Upper lobe of left lung (tissue), 6 donors: ENCODE measurements at places on chromosomes 11 and 22. TPM values are rescaled to one million over a fixed set of nuclear protein-coding genes. Genes with fewer than 3 reads are reported as not detected.

SMTNL1 gene
- not detected for total RNA-seq

SORL1 gene
- 85.9 TPM for total RNA-seq

ACTN3 gene
- total RNA-seq, result not detected

PLA2G3 gene
- 4.9 TPM for total RNA-seq

GLB1L3 gene
- total RNA-seq, result not detected

GPHA2 gene
- total RNA-seq, result not detected

FOLR3 gene
- total RNA-seq, result not detected

DNA sequence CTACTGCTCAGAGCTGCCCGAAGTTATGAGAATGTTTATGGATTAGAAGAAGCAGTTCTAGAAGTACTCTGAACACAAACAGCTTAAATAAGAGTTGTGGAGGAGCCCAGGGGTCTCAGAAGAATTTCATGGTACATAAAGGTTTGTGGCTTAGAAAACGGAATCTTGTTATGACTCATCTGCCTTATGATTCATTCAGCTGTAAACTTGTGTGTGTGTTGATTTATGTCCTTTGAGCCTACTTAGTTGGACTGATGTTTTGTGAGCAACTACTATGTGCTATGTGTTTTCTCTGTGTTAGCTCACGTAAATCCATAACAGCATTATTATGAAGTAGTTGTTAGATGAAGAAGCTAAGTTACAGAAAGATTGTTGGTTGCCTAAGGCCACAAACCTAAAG is 203.7 kb downstream of the PGR start:
- no peak overlapping the region for H3K4me3 ChIP-seq
- no peaks in the 10 kb centered on the region for H3K4me1 ChIP-seq
- H3K27ac ChIP-seq, result no peak overlapping the region
- no peak for DNase-seq
- no peaks in the 10 kb centered on the region for H3K36me3 ChIP-seq

DNA sequence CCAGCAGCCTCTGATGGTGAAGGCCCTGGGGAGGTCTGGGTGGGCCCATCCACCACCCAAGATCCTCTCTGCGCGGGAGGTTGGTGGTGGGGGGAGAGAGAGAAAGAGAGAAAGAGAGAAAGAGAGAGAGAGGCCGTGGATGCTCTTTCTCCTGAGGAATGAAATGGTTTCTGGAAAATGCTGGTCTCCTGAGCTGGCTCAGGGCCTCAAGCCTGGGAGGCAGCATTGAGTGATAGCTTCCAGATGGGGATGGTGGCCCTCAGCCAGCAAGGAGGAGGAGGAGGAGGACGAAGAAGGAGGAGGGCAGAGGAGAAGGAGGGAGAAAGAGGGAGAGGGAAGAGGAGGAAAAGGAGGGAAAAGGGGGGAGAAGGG is 4.6 kb downstream of the TSPAN32 start:
- DNase-seq, result no peak
- no peaks in the 10 kb centered on the region for H3K36me3 ChIP-seq
- H3K27me3 ChIP-seq, result no peaks in the 10 kb centered on the region
- H3K4me1 ChIP-seq, result peaks cover 53% of the 10 kb centered on the region
- no peak overlapping the region for H3K4me3 ChIP-seq

DNA sequence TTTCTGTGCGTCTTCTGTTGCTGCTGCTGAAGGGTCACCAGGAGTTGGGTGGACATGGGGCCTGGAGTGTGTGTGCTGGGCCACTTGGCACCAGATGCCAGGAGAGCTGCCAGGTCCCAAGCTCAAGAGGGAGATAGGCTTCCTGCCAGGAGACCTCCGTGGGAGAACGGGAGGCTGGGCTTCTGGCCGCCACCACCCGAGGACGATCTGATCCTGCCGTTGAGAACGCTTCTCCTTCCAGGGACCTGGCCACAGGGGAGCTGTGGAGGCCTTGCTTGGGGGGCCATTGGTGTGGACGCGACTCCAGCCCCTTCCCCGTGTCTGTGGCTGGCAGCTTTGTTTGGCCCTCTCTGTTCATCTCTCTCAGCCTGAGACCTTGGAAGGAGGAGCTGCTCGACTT is 2.4 kb downstream of the BRSK2 start:
- H3K27me3 ChIP-seq, result peaks cover 15% of the 10 kb centered on the region
- DNase-seq, result no peak
- peaks cover 14% of the 10 kb centered on the region for H3K4me1 ChIP-seq
- H3K27ac ChIP-seq, result no peak overlapping the region

DNA sequence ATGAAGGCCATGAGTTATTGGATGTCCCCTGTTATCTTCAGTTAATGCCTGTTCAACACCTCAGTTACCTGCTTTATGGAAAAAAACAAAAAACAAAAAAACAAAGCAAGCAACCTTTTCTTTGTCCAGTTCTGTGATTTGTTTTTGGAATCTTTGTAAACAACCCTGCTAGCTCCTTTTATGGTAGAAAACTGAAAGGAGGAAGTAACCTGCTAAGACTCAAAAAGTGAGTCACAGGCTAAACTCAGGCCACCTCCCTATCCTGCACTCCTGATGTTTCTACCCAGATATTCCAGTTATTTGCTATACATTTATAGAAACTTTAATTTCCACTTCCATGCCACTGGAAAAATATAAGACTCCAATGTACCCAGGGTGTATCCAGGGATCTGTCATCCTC is 20.6 kb upstream of the TLCD5 start:
- H3K4me3 ChIP-seq, result no peak overlapping the region
- no peak overlapping the region for H3K27ac ChIP-seq
- DNase-seq, result no peak
- H3K4me1 ChIP-seq, result peaks cover 11% of the 10 kb centered on the region

GRCh38 chr22:38788021-38788816 is 5.7 kb downstream of the DNAL4 start:
- no peaks in the 10 kb centered on the region for H3K27me3 ChIP-seq
- no peak overlapping the region for H3K4me3 ChIP-seq
- H3K36me3 ChIP-seq, result peaks cover 10% of the 10 kb centered on the region

GRCh38 chr22:35840302-35840739 is 122.6 kb downstream of the APOL5 start:
- peaks cover 32% of the 10 kb centered on the region for H3K4me1 ChIP-seq
- H3K27me3 ChIP-seq, result no peaks in the 10 kb centered on the region
- DNase-seq, result peak; percentile 92
- peak overlapping the region; percentile 87 for H3K27ac ChIP-seq

DNA sequence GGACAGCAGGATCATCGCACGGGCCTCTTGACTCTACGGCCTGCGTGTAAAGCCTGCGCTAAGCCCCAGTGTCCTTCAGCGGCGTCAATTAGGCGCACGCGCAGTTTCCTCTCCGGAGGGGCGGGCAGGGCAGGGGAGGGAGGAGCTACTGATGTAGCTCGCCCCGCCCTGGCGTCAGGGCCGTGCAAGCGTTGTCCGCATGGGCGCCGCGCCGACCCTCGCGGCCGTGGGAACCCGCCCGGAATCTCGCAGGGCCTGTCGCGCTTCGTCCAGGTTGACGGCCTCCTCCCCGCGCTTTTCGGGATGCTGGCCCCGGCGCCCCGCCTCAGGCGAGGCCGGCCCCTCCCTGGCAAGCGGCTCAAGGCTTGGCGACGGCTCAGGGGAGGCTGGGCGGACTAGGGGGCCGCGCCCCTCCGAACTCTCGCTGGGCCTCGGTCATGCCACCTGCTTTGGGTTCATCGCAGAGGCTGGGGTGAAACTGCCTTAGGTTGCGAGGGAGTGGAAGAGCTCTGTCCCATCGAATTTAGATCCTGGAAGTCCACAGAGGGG is 61.1 kb downstream of the ST3GAL4 start:
- DNase-seq, result peak; percentile 90
- peaks cover 40% of the 10 kb centered on the region for H3K4me1 ChIP-seq
- peak overlapping the region; percentile 86 for H3K27ac ChIP-seq
- H3K36me3 ChIP-seq, result no peaks in the 10 kb centered on the region

- DNase-seq, result no peak
- H3K27ac ChIP-seq, result no peak overlapping the region
- H3K4me3 ChIP-seq, result no peak overlapping the region
- no peaks in the 10 kb centered on the region for H3K4me1 ChIP-seq
- no peaks in the 10 kb centered on the region for H3K27me3 ChIP-seq
- no peaks in the 10 kb centered on the region for H3K36me3 ChIP-seq
Measured at GRCh38 chr11:117470576-117470975, 142.9 kb downstream of the CEP164 start.

GRCh38 chr11:116439361-116439677 is 333.5 kb downstream of the BUD13 start:
- no peaks in the 10 kb centered on the region for H3K27me3 ChIP-seq
- no peak overlapping the region for H3K27ac ChIP-seq
- no peak overlapping the region for H3K4me3 ChIP-seq
- H3K4me1 ChIP-seq, result no peaks in the 10 kb centered on the region
- DNase-seq, result no peak
